Ureter (tissue), 1 donor: ENCODE measurements at places on chromosomes 12 and 14. TPM values are rescaled to one million over a fixed set of nuclear protein-coding genes. Genes with fewer than 3 reads are reported as not detected.

CMKLR1 gene
- total RNA-seq = 5.2 TPM

SAMD15 gene
- 1.8 TPM for total RNA-seq

RESF1 gene
- total RNA-seq = 68.1 TPM

TAS2R30 gene
- 11.8 TPM for total RNA-seq

PRPH gene
- 1.7 TPM for total RNA-seq

NINJ2 gene
- 4.9 TPM for total RNA-seq

LRRK2 gene
- total RNA-seq = 12.7 TPM

OR4E1 gene
- not detected for total RNA-seq

LTB4R2 gene
- 8.2 TPM for total RNA-seq

PLCZ1 gene
- not detected for total RNA-seq

SIX4 gene
- total RNA-seq = 7.3 TPM

RNFT2 gene
- 7.2 TPM for total RNA-seq

IL31 gene
- not detected for total RNA-seq

USP44 gene
- 1.3 TPM for total RNA-seq

DAO gene
- total RNA-seq = not detected

KCNC2 gene
- total RNA-seq = not detected

SERPINA5 gene
- 4.4 TPM for total RNA-seq

RND1 gene
- 1.9 TPM for total RNA-seq

CLEC4D gene
- total RNA-seq = not detected

RILPL2 gene
- total RNA-seq = 7.8 TPM

RTN1 gene
- 5.2 TPM for total RNA-seq
